ENCODE measurements at places on chromosomes 3 and 15. TPM values are rescaled to one million over a fixed set of nuclear protein-coding genes. Genes with fewer than 3 reads are reported as not detected.
A peak's percentile ranks its signal among the peaks of the same experiment; 100 is the strongest.

GRCh38 chr3:183868796-183869195, 15.9 kb downstream of the PARL start:
- peaks cover 26% of the 10 kb centered on the region for H3K4me1 ChIP-seq
- no peaks in the 10 kb centered on the region for H3K27me3 ChIP-seq
- DNase-seq: no peak
- H3K36me3 ChIP-seq: peaks cover 32% of the 10 kb centered on the region
- no peak overlapping the region for H3K4me3 ChIP-seq
- H3K27ac ChIP-seq: no peak overlapping the region

GRCh38 chr3:40770061-40770460, 245.3 kb downstream of the ZNF621 start:
- H3K27ac ChIP-seq: no peak overlapping the region
- peaks cover 6% of the 10 kb centered on the region for H3K4me1 ChIP-seq
- peak; percentile 17 for DNase-seq
- no peak overlapping the region for H3K4me3 ChIP-seq
- H3K27me3 ChIP-seq: no peaks in the 10 kb centered on the region
- no peaks in the 10 kb centered on the region for H3K36me3 ChIP-seq

DNA sequence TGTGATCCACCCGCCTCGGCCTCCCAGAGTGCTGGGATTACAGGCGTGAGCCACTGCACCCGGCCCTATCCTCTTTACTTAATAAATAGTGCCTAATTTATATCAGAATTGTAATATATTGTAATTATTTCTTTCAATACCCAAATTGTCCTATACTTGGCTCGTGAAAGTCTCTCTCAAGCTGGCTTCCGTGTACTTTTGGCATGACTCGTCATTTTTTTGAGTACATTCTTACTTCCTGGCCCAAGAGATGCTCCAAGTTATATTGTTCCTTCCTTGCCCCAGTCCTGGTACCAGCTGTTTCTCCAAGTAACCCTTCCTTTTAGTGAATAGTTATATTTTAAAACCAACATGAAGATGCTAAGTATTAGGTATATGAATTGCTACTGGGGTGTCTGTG, 366.7 kb downstream of the LSAMP start:
- no peak overlapping the region for H3K27ac ChIP-seq
- DNase-seq: no peak
- H3K4me3 ChIP-seq: no peak overlapping the region
- H3K27me3 ChIP-seq: no peaks in the 10 kb centered on the region
- H3K4me1 ChIP-seq: no peaks in the 10 kb centered on the region

GRCh38 chr3:106120356-106120755, 251.5 kb upstream of the CBLB start:
- no peak overlapping the region for H3K4me3 ChIP-seq
- no peak for DNase-seq
- peaks cover 26% of the 10 kb centered on the region for H3K4me1 ChIP-seq
- H3K27ac ChIP-seq: peak overlapping the region; percentile 67
- no peaks in the 10 kb centered on the region for H3K27me3 ChIP-seq
- H3K36me3 ChIP-seq: no peaks in the 10 kb centered on the region

GRCh38 chr3:171159024-171159821, 132.7 kb upstream of the SLC2A2 start:
- no peak overlapping the region for H3K27ac ChIP-seq
- H3K4me3 ChIP-seq: no peak overlapping the region
- peaks cover 5% of the 10 kb centered on the region for H3K4me1 ChIP-seq
- DNase-seq: no peak
- H3K27me3 ChIP-seq: no peaks in the 10 kb centered on the region
- peaks cover 31% of the 10 kb centered on the region for H3K36me3 ChIP-seq

The TAMM41 gene
- total RNA-seq: 26.3 TPM

All from activated CD4-positive, alpha-beta T cell treated with anti-CD3 and anti-CD28 coated beads for 36 hours (primary cell).